ENCODE measurements at places on chromosomes 2 and 18.

DNA sequence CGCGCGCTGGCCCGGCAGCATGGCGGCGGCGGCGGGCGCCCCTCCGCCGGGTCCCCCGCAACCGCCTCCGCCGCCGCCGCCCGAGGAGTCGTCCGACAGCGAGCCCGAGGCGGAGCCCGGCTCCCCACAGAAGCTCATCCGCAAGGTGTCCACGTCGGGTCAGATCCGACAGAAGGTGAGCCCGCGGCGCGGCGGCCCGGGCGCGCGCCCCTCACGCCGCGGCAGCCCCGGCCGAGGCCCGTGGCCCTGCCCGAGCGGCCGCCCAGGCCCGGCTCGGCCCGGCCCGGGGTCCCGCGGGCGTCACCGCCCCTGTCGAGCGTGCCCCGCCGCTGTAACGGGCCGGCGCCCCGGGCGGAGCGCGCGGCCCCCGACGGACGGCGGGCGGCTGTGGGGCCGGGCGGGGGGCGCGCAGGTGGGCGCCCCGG lies 218 bp downstream of the DGKD start:
- DNase-seq: no peak

DNA sequence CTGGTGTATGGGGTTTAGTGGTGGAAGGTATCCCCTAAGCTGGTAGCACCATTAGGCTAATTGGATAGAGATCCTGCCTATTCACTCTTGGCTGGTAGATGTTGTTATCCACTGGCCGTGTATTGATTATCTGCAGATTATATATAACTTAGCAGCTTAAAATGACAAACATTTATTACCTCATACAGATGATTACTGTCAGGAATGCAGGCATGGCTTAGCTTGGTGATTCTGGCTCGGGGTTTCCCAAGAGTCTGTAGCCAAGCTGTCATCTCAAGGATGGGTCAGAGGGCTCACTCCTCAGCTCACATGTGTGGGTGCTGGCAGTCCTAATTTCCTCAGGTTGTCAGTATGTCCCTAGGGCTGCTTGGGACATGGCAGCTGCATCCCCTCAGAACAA lies 465.8 kb downstream of the PARD3B start:
- DNase-seq: no peak

- DNase-seq: no peak
These were observed 66.1 kb upstream of the RGPD5 start for GRCh38 chr2:109727929-109728447.

GRCh38 chr2:120869036-120869729 lies 133.5 kb downstream of the GLI2 start:
- DNase-seq: no peak

- DNase-seq: no peak
These were observed 24.4 kb downstream of the EMILIN2 start for GRCh38 chr18:2871111-2871720.

- DNase-seq: no peak
These were observed 364.7 kb downstream of the TXNL1 start for GRCh38 chr18:56273541-56274219.

Data from foreskin melanocyte (primary cell).